ENCODE measurements at places on chromosomes 6 and 20.

DNA sequence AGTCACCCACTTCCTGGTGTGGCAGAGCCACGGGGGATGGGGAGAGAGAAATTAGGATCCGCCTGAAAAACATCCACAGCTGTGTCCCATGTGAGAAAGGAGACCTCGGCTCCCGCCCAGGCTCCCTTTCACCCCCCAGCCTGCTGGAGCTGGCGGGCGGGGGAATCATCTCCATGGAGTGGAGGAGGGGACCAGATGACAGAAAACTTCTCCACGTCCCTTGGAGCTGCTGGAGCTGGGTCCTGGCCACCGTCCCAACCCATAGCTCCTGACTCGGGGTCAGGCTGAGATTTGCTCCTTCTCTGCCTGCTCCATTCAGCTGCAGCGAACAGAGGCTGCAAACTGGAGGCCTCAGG is 113.8 kb downstream of the CEBPB start:
- DNase-seq = no peak

DNA sequence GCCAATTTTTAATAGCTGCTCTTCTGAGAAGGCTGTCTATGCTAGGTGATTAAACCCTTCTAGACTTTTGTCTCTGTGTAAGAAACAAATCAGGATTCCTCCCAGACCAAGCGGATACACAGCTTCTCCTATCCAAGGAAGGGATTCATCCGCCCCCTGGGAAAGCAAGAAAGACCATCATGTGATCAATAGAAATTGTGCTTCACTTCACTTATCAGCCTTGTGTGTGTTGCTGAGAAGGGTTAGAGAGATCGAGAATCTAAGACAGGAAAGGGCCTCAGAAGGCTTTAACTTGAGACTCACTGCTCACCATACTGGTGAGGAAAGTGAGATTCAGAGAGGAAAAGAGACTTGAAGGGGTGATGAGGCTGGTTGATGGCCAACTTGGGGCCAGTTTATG is 1.5 kb downstream of the ABCC10 start:
- no peak for DNase-seq

GRCh38 chr6:74578339-74578738 is 627.5 kb downstream of the COL12A1 start:
- no peak for DNase-seq

DNA sequence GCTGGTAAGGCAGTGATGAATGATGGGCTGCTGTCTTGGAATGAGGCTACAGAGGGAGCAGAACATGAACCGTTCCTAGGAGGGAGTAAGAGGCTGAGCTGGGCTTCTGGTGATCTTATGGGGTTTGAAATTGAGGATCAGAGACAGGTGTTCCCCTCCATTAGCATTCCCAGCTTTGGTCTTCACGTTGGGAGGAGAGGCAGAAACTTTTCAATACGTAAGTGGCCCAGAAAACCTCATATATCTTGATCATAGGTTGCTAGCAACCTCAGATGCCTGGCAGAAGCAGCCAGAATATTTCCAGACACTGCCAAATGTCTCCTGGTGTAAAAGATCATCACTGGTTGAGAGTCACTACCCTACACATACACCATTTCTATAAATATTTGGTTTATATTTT is 167.1 kb downstream of the INSM1 start:
- DNase-seq = no peak

- no peak for DNase-seq
These were observed 139.7 kb upstream of the FLRT3 start for GRCh38 chr20:14477125-14477524.

DNA sequence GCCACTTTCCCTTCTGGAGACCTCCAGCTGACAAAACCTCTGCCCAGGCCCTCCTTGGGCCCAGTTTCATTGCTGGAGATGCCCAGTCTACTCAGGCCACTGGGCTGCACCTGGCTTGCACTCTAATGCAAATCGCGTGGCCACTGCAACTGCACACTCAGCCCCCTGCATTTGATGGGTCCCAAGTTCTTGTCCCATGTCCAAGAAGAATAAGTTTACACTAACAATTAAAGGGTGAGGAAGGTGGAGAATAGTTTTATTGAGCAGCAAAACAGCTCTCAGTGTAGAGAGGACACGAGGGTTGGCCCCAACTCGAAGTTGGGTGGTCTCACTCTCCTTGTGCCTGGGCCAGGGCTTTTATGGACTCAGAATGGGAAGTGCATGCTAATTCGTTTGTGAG is 31.9 kb upstream of the THEMIS start:
- DNase-seq = no peak

GRCh38 chr6:104227508-104227907 is 632.2 kb downstream of the HACE1 start:
- no peak for DNase-seq

DNA sequence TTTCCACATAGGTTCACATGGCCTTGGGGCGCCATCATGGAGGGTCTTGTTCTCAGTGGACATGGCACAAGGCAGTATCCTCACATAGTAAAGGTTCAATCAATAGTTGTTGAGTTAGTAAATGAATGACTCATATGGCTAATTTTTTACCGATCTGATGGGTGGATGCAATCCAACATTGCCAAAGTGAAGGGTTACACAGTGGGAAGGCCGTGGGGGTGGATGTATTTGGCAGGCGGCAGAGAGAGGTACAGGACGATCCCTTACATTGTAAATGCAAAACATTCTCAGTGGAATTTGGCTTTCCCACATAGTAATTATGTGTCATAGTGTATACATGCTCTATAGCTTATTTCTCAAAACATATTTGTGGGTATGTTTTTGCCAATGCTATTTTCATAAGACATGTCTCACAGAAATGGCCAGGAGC is 21.0 kb upstream of the PDE7B start:
- DNase-seq = no peak

DNA sequence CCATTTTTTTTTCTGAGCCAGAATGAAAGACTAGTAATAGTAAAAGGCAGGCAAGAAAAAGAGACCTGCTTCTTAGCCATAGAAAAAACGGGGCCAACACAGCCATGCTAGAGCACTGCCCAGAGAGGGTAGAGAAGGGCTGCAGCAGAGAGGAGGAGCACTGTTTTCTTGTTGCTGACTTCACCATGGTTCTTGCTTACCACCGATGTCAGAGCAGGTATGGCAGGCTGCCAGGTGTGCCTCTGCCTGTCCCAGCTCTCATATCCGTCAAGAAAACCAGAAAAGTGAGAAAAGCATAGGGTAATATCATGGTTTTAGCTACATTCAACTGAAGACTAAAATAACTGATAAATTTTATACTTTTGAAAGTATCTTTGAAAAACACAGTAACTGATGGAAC is 60.7 kb downstream of the DTNBP1 start:
- no peak for DNase-seq

DNA sequence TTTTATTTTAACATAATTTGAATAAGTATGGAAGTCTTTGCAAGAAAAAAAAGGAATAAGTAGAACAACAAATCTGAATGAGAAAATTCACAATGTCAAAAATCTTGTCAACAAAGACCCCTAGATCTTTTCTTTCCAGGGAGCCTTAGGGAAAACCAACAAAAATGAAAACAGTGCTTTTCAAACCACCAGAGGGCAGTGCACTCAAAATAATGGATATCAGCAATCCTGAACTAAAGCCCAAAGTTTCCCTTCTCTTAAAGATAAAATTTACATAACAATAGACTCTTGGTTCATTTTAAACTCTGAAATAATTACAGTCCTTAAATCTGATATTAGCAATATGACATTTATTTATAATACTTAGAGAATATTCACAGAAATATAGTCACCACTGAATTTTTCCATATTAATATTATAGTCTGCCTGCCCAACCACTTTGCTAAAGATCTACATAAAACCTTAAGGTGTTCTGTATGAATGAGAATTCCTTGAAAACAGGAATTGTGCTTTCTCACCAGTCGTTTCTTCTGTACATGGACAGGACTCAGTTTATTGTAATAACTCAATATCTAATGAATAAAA is 105.3 kb upstream of the BMP5 start:
- DNase-seq = no peak

DNA sequence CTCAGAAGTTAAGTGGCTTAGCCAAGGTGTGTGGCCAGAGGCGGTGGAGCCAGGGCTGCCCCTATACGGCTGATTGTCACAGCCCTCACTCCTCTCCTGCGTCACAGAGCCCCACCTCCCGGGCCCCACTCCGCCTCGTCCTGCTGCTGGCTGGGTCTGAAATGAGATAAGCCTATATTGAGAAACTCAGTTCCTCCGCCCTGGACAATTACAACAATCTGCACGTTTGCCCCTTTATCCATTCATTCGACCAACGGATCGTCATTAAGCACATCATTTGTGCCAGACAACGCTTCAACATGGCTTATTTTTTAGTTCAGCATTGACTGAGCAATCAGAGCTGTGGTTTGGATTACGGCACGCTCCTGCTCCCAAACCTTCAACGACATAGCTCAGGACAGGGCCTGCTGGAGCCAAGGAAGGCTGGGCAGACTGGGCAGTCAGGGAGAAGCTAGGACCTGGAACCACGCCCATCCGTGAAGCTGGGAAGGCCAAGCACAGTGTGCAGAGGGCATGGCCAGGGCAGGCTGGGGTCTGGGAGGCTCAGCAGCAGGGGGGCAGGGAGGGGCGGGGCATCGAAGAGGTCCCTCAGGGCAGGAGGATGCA is 16.6 kb upstream of the EZR start:
- no peak for DNase-seq

DNA sequence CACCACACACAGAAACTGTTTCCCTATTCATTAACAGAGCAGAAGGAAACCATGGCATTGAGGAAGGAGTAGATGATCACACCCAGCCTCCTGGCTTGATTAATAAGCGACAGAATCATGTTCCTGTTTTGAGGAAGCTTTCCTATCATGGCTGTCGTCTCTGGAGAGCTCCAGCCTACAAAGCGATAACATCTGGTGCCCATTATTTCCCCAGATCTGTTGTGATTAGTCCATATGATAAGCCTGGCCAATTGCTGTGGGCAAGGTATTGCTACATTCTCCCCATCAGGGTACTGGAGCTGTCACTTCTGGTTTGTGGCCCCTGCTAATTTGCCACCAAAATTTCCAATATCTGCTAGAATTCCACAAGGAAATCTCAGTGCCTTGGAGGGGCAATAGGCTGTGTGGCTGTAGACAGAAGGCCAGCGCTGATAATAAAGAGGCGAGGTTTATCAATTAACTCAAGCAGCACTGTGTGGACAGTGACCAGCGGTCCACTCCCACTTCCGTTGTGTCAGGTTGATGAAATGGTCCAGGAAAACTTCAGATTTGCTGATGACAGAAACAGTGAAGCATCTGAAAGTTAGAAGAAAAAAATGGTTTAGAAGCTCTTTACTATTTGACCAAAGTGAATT is 66.4 kb downstream of the OLIG3 start:
- no peak for DNase-seq

- no peak for DNase-seq
These were observed 84.0 kb downstream of the HFE start for GRCh38 chr6:26170951-26171841.

GRCh38 chr6:35663447-35664235 is 25.1 kb downstream of the FKBP5 start:
- no peak for DNase-seq

DNA sequence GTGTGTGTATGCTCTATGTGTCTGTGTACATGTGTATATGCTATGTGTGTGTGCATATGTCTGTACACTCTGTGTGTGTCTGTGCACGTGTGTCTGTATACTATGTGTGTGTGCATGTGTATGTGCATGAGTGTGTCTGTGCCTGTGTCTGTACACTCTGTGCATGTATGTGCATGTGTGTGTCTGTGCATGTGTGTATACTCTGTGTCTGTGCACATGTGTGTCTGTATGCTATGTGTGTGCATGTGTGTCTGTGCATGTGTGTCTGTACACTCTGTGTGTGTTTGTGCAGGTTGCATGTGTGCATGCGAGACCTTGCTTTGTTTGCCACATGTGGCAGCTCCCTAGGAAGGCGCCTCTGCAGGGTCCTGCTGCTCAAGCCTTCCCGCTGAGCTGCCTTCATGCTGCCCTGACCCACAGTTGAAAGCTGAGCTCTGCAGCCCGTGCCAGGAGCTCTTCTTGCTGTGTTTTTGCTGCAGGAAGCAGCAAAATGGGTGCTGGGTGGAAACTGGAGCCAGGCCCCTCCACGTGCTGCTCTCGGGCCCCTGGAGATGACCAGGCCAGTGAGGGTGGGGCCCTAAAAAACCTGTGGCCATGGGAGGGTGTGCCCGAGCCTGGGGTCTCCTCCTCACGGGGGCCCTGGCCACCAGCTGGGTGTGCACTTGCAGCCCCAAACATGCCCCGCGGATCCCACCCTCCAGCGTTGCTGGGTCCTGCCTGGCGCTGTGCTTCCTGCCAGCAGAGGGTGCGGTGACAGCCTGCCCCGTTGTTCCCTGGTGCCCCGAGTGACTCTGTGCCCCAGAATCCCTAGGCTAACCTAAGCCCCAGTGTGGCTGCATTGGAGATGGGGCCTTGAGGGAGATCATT is 109.1 kb downstream of the DACT2 start:
- DNase-seq = no peak

- no peak for DNase-seq
These were observed 173.5 kb upstream of the IRAK1BP1 start for GRCh38 chr6:78693835-78694234.

DNA sequence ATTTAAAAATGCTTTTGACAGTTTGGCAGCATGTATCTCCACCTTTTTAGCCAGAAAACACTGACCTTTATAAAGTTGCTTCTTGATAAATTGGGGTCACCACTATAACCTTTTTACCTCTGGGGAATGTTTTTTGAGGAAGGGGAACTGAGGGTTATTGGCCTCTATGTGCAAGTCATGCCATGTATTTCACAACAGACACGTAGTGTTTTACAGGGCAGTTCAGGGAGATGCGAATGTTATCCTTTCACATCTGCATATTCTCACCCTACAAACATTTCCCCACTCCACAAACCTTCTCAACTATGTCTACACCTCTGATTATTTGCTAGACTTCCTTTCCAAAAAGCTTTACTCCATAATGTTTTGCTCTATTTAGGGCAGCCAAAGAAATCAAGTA is 17.0 kb upstream of the SLA2 start:
- DNase-seq = no peak

- DNase-seq = no peak
These were observed 94.9 kb upstream of the SPTLC3 start for GRCh38 chr20:12913781-12914443.

- no peak for DNase-seq
These were observed 509.2 kb upstream of the SLC35B3 start for GRCh38 chr6:8944548-8944947.

- DNase-seq = no peak
These were observed 44.2 kb upstream of the RNF24 start for GRCh38 chr20:4059606-4060005.

GRCh38 chr6:93418033-93418407 is 1.3 kb downstream of the EPHA7 start:
- DNase-seq = no peak

DNA sequence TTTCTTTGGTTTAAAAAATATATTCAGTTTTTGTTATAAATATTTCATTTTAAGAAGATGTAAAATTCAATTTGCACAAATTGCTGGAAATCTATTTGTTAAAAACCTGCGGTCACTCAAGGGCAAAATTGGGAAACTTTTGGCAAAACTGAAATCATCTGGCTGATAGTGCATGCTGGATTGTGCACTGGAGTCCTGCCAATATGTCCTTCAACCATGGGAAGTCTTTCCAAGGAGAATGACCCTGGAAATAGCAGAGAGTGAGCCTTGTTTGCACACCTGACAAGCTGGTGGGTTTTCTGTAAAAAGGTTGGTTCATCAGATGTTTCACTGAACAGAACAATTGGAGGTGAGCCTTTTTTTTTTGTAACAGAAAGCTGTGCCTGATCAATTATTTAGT is 413.5 kb downstream of the BTBD3 start:
- no peak for DNase-seq

GRCh38 chr6:91043751-91044150 is 456.9 kb upstream of the MAP3K7 start:
- no peak for DNase-seq

GRCh38 chr6:1871724-1872315 is 262.1 kb downstream of the FOXC1 start:
- DNase-seq = no peak

- no peak for DNase-seq
These were observed 129.4 kb downstream of the IBTK start for GRCh38 chr6:82118150-82118562.
